Stimulated activated CD8-positive, alpha-beta memory T cell treated with anti-CD3 and anti-CD28 coated beads, Interleukin-15, amount 100 ng/mL, for 24 hours (primary cell): ENCODE measurements at places on chromosomes 16 and 17.

GRCh38 chr16:85252461-85252860 lies 140.2 kb upstream of the CIBAR2 start:
- no peak for DNase-seq

DNA sequence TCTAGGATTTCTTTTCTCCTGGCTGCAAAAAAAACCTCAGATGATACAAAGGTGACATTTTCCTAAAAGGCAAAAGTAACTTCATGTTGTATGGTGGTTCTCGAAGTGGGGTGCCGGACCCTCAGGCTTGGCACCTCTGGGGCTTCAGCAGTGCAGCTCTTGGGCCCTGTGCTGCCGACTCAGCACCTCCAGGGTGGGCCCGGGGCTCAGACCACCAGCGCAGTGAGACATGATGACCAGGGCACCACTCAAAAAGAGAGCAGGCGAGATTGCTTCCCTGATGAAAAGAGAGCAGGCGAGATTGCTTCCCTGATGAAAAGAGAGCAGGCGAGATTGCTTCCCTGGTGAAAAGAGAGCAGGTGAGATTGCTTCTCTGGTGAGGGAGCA lies 98.7 kb upstream of the ZNF750 start:
- DNase-seq: no peak

DNA sequence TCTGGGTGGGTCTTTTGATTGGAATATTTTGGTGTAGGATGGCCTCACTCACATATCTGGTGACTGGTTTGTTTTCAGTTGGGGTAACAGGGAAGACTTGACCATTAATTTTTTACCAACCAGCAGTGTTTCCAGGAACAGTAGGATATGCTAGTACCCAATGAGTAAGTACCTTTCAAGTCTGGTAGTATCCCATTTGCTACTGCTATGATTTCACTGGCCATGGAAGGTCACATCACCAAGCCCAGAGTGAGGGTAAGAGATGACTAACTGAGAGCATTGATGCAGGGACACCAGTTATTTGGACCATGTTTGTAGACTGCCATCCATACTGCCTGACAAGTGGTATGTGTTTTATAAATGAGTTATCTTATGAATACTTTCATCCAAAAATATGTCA lies 277.7 kb downstream of the MAP2K6 start:
- no peak for DNase-seq

GRCh38 chr17:47239967-47240651 lies 13.5 kb upstream of the ITGB3 start:
- DNase-seq: no peak

DNA sequence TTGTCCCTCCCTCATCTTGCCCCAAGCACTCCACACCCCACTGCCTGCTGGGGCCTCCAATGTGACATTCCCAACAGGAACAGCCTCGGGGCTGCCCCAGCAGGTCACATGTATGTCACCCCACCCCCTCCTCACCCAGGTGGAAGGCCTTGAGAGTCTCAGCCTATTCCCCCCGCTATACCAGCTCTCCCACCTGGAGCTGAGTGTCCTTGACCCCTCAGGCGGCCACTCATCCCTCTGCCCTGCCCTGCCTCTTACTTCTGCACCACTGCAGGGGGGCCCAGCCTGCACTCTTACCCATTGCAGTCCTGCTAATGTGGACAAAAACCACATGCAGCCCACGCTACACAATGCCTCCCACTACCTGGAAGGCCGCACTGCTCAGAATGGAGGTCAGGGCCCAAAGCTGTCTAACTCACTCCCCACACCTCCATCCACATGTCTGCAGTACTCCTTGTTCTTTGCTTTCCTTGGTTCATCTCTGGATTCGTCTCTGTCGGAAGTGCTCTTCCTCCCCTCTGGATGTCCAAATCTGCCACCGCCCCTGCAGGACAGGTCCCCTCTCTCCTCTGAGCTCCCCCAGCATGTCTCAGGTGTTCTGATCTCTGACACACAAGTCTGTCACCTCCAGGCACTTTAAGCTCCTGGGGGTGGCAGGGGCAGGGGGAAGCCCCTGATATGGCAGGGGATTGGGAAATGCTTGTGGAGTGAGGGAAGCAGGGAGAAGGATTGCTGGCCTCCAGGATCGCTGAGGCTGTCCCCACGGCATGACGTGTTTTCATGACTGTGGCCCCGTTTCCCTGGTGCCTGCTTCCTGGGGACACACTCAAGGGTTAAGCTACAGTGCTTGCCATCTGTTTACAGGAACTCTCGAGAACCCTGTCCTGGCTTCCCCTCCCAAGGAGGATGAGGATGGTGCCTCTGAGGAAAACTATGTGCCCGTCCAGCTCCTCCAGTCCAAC lies 20.8 kb downstream of the TRPV2 start:
- DNase-seq: no peak

GRCh38 chr16:14131774-14132695 lies 60.9 kb downstream of the MRTFB start:
- DNase-seq: no peak

DNA sequence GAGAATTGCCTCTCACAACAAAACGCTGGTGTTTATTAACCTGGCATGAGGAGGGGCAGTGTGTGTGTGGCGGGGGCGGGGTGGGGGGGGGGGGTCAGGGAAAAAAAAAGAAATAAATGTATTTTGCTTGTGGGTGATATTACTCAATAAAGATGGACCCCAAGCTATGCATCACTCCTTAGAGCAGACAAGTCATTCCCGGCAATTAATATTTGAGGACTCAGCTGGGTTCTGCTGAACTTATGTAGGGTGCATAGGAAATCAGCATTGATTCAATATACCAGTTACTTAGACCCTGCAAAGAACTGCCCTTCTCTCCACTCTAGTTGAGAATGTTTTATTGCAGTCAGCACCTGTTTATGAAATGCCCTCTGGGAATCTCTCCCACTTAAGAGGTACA lies 206.2 kb upstream of the MAF start:
- no peak for DNase-seq

DNA sequence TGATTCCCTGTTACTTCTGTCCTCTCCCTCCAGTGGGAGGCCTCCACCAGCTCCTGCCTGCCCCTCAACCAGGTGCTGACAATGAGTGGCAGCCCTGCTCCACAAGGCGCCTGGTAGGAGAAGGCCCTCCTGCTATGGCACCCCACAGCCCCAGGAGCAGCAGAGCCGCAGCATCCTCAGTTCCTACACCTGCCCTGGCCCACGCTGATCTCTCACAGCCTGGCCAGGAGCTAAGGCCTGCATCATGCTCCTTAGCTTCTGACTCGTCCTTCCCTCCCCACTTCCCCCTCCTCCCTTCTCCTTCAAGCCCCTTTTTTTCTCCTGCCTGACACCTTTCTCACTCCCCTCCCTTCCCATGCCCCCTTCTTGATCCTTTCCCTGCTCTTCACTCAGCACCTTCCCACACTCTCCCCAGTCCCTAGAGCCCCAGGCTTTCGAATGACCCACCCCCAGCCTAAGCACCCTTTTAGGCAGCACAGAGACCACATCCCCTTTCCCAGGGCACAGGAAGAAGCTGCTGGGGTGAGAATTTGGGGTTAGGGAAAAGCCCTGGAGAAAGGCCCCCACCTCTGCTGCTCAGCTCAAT lies 6.5 kb downstream of the PROCA1 start:
- DNase-seq: no peak

GRCh38 chr16:85664580-85665372 lies 24.0 kb downstream of the GINS2 start:
- no peak for DNase-seq

DNA sequence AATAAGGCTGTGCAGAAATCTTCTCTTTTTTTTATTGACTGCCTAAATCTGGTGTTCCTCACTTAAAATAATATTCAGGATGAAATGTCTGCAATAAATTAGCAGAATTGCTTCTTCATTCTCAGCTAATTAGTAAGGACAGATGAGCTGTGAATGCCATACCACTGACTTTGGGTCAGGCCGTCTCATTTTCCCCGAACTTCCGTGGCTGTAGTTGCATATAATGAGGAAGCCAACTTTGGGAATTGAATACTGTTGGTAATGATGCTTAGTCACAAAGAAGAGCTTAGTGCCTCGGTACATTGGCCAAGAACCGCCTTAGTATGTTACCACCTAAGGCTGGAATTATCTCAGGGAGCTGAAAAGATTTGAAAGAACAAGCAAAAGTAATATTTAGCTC lies 47.6 kb downstream of the NUP93 start:
- no peak for DNase-seq

DNA sequence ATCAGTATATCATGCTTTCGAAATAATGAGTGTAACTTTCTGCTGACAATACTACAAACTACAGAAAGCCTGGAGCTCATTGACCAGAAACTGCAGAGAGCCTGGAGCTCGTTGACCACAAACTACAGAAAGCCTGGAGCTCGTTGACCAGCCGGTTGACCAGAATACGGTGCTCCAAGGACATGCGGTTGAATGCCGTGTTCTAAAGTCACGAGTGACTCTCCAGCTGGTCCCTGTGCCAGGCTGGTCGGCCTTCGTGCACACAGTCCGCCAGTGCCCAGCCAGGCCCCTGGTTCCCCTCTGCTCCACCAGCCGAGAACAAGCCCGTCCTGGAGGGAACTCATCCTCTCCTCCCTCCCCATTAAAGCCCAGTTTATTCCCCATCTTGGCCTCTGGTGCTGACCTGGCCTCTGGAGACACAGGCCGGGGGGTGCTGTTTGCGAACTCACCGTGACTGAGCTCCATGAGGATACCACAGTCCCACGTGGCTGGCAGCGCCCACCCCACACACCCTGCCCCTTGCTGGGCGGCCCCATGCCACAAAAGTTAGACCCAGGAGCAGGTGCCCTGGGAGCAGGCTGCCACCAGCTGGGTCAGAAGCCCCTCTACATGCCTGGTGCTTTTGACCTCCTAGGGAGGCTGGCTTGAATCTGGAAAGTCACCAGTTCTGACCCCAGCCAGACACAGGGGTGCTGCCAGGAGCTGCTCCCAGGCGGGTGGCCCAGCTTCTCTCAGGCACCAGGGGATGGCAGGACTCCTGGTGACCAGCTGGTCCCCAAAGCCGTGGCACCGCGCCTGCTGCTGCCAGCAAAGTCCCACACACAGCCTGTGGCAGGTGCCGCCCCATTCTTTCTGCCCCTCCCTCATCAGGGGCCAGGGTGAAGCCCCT lies 15.5 kb upstream of the CDH15 start:
- DNase-seq: no peak

GRCh38 chr17:43367737-43368242 lies 31.0 kb upstream of the ARL4D start:
- DNase-seq: no peak

- DNase-seq: no peak
Observed at GRCh38 chr17:55264278-55264644, 499 bp upstream of the HLF start.

- peak; percentile 31 for DNase-seq
Observed at GRCh38 chr16:20385844-20386832, 18.4 kb downstream of the PDILT start.

GRCh38 chr17:8029121-8029520 lies 9.7 kb upstream of the ALOX15B start:
- DNase-seq: no peak

DNA sequence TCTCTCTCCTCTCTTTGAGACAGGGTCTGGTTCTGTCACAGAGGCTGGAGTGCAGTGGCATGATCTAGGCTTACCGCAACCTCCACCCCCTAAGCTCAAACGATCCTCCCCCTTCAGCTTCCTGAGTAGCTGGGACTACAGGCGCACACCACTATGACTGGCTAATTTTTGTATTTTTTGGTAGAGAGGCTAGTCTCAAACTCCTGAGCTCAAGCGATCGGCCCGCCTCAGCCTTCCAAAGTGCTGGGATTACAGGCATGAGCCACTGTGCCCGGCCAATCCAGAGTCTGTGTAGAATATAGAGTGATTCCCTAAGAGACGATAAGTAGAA lies 65.8 kb upstream of the RPH3AL start:
- no peak for DNase-seq

- no peak for DNase-seq
Observed at GRCh38 chr16:17578981-17579874, 108.5 kb upstream of the XYLT1 start.

DNA sequence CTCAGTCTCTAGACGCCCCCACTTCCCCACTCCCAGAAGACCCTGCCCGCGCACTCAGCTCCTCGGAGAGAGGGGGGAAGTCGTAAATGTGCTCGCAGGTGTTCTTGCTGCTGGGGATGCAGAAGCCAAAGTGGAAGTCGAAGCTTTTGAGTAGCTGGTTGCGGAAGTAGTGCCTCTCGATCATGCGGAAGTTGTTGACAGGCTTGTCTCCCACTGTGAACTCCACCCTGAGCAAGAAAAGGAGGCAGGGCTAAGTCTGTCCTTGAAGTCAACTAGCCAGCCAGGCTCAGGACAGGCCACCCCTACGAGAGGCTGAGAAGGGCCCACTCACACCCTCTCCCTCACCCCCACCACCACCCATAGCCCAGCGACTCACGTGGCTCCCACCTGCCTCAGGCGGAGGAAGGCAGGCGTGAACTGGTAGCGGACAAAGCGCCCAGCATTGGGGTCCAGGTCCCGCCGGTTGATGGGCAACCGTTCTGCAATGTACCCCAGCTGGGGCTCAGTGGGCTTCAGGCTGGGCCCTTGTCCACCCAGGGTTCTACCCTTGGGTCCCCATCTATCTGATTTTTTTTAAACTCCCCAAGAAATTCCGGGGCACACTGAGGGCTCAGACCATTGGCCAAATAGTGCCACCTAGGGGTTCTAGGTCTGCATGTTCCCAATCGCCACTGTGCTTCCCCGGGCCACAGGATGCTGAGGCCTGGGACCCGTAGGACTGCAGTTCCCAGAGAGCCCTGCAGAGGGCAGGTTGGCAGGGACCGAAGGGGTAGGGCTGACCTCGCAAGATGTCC lies 4.6 kb downstream of the UNC119 start:
- DNase-seq: peak; percentile 41
